Activated T-helper 9 cell treated with anti-CD3 and anti-CD28 coated beads, Interleukin-2, amount 50 U/mL, for 16 hours (primary cell): ENCODE measurements at places on chromosomes 12 and 14.

DNA sequence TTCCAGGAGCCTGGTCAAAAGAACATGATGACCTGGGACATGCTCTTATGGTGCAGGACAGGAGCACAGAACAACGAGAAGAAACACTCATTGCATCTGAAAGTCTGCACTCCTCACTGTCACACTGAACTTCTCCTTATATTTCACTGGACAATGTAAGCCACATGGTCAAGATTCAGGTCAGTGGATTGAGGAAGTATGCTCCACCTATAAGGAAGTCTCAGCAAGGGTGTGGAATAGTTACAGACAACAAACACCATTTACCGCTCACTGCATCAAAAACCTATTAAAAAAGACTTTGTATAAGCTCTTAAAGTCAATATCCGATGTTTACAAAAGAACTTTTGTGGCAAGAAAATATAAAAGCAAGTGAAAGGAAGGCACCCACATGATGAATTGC is 153.1 kb upstream of the FOXG1 start:
- DNase-seq: no peak

- DNase-seq: no peak
These were observed 16.5 kb upstream of the DYRK2 start for GRCh38 chr12:67632005-67632404.

DNA sequence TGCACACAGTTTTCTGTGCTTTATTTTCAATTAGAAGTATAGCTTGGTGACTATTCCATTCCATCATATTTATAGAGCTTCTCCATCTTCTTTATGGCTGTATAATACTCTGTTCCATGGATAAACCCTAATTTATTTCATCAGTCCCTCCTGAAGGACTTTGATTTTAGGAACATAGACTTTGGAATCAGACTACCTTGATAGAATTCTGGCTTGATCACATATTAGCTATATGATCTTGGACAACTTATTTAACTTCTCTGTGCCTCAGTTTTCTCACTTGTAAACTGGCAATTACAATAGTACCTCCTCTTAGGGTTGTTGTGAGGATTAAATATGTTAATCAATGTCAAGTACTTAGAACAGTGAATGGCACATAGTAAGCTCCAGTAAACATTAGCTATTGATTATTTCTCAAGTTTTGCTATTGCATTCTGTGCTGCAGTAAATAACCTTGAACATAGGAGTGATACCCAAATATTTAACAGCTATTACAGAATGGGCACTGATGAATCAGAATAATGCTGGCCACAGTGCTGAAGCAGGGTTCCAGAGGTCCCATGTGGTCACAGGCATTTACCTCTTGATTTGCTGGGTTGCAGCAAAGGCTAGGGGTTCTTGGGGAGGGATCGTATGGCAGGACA is 12.2 kb upstream of the NR1H4 start:
- DNase-seq: no peak

- no peak for DNase-seq
These were observed 12.2 kb upstream of the RHOJ start for GRCh38 chr14:63192085-63192484.

GRCh38 chr14:32183151-32184058 is 18.4 kb upstream of the RNU6-7 start:
- DNase-seq: no peak

- DNase-seq: no peak
These were observed 96.8 kb upstream of the MDM1 start for GRCh38 chr12:68428724-68429501.

- DNase-seq: no peak
These were observed 678.6 kb downstream of the BCL11B start for GRCh38 chr14:98593361-98593761.
